Stimulated activated CD4-positive, alpha-beta T cell treated with anti-CD3 and anti-CD28 coated beads, Interleukin-12 subunit alpha, Interleukin-12 subunit beta, amount 100 ng/mL, for 48 hours (primary cell): ENCODE measurements at places on chromosomes 4 and X.

- no peak for DNase-seq
These were observed 40.1 kb downstream of the UGT2B15 start for GRCh38 chr4:68630371-68630770.

- no peak for DNase-seq
These were observed 54.6 kb downstream of the PROM1 start for GRCh38 chr4:16029262-16029661.

DNA sequence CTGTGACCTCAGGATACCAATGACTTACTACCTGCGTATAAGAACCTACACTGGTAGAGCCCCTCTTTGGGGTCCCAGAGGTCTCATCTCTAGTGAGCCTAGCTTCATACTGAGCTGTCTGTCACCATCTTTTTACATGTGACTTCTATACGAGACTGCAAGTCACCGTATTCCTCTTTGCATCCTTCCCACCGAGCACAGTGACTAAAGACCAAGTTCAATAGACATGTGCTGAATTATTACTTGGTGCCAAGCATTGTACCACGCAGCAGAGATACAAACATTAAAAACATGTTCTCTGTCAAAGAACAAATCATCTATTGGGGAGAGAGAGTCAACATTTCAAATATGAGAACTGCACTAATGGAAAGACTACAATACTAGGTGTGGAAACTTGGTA, 16.4 kb downstream of the ARAP2 start:
- DNase-seq: no peak

DNA sequence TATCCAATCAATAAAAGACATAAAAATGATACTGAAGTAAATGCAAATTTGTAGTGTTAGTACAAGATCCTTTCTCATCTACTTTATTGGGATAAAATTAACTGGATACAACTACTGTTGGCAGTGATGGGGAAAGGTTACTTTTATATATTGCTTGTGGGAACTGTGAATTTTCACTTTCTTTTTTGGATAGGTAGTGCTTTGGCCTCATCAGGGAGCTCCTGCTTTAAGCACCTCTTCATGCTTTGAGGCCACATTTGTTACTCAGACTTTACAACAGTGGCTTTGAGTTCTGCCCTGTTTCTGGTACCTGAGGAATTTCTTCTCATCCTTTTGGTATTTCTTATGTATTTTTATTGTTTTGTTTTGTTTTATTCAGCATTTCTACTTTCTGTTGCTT, 316.8 kb upstream of the ZCCHC13 start:
- DNase-seq: no peak

- DNase-seq: no peak
These were observed 36.0 kb upstream of the CCNG2 start for GRCh38 chr4:77120886-77121508.

- no peak for DNase-seq
These were observed 39.3 kb downstream of the AFM start for GRCh38 chr4:73520821-73521220.

- no peak for DNase-seq
These were observed 32.9 kb upstream of the PGM2 start for GRCh38 chr4:37793562-37793961.

DNA sequence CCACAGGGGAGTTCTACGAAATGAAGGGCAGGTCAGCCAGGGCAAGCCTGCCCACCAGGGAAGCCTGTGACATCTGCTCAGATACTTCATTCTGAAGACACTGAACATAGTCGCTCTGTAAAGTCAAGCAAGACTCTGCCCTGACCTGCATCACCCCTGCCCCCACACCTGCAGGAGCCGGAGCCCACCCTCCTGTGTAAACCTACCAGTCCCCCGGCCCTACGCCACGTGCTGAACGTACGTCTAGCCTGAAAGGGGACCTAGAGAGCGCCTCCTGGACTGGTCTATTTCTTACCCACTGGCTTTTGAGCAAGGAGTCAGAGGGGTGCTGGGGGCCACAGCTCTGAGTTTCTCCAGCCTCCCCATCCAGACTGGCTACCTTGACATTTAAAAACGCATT, 11.6 kb downstream of the CCNQ start:
- no peak for DNase-seq

DNA sequence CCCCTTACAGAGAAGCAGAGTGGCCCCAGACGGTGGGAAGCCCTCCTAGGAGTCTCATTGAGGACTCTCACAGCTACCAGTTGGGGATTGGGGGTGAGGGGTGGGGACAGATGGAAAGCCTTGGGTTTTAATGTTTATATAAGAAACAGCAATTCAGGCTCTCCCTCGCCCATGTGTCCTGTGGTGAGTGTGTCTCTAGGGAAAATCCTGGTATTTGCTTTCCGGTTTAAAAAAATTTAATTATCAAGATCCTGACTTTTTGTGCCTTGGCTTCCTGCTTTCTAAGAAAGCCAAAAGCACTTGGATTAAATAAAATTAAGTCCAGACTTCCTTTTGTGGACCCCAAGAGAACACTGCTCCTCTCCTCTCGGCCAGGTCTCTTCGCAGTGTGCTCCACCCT, 93.8 kb downstream of the SOWAHB start:
- no peak for DNase-seq

- DNase-seq: no peak
These were observed 44.8 kb downstream of the GAB1 start for GRCh38 chr4:143381189-143382118.

GRCh38 chr4:5554376-5554775, 154.0 kb downstream of the EVC2 start:
- DNase-seq: no peak

GRCh38 chrX:25226151-25226550, 210.4 kb upstream of the ARX start:
- DNase-seq: no peak

- no peak for DNase-seq
These were observed 12.3 kb upstream of the VCX2 start for GRCh38 chrX:8183346-8183745.

DNA sequence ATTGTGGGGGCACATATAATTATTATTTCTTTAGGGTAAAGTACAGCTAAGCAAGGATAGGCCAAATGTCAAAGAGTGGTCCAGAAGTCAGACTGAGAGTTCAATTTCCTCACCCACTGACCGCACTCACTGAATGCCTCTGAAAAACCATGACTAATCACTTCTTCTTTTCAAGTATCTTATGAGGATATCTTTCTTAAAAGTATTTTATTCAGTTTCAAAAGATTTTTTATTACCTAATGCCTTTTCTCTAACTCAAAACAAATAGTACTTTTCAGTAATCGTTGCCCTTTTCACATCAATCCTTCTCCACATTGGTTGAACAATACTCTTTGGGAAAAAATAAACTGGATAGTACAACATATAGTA, 61.7 kb upstream of the CAMK2D start:
- DNase-seq: no peak

DNA sequence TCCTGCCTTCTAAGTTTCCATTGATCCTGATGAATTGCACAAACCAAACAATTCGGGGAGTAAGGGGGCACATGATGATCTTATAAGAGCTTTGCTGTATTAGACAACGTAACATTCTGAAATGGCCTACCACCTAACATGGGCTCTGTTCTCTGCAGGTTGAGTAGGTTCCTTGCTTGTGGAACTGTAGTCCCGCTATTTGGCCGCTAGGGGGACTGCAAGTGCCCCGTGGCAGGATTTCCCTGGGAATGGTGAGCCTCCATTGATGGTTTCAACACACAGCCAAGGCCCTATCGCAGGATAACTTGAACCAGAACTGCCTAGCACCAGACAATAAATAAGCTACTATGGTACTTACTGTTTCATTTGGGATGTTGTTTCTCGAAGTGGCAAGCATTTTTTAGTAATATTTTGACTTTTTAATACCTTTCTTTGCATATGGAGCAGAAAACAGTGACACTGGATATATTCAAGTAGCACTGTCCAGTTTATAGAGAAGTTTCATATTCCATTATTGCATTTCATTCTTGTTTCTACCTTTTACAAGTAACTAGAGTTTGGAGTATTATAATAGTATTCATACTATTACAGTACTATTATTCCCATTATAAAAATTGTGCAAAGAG, 11.9 kb downstream of the AR start:
- no peak for DNase-seq

GRCh38 chr4:139177869-139178619, 1.0 kb upstream of the ELF2 start:
- DNase-seq: peak; percentile 87

DNA sequence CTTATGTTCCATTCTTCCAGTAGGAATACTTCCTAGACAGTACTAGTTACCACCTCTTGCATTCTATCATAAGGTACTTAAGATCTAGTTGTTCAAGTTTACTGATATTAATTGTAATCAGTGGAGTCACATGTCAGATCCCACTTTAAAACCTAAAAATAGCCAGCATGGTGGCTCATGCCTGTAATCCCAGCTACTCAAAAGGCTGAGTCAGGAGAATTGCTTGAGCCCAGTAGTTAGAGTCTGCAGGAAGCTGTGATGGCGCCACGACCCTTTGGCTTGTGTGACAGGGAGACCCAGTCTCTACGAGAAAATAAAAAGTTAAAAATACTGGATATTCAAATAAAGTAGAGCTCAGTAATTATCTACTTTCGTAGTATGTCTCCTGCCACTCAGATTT, 57.7 kb downstream of the MAD2L1 start:
- no peak for DNase-seq

DNA sequence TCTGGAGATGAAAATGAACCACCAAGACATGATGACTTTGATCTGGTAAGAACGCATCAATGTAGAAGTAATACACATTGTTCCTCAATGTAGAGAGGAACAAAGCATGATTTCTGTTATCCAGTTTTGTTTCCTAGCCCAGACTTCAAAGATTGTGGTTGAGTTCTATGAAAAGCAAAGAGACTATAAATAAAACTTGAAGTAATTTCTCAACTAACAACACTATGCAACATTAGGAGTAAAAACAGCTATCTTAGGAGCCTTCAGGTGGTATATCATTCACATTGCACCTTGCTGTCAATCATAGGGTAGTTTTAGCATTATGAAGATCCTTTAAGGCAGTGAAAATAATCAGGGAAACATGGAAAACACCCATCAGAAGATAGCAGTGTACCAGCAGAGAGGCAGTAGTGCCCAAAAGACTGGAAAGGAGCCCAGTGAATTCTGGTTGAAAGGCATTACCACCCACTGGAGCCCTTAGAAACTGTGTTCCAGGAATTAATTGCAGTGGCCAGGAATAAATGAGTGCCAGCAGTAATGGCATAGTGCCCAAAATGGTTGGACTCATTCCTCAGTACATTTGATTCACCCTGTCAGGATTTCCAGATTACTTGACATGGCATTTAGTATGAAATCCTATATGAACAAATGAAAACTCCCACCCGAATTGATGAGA, 300.7 kb upstream of the CXXC4 start:
- DNase-seq: no peak

DNA sequence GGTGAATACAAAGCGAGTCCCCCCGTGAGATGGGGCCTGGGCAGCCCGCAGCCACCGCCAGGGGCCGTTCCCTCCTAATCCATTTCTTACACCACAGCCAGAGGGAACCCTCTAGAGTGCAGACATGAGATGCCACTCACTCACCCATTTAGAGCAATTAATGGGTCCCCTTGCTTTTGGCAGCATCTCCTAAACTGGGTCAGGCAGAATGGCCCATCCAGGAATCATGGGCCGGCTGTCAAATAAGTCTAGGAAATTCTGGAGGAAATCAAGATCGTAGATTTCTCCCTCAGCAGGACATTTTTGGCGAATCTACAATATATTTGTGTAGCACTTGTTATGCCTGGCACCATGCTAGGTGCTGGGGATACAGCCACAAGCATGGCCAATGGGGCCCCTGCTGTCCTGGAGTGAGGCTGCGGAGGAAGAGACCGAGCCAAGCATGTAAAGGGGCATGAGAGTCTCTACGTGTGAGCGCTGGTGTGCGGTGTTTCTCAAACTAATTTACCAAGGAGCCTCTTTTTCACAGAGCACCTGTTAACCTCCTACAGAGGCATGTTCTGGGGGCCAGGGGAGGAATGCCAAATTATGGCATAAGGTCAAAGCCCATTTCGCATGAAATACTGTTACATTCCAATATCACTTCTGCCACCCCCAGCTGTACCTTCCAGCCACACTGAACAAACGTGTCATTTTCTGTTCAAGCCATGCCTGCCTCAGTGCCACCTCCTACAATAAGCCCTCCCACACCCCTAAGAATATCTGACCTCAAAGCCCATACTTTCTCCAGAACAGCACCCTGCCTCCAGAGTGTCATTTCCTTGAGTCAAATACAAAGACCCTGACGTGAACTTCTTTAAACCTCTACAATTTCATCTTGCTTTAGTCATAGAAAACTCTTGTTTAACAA, 28.1 kb upstream of the JAKMIP1 start:
- DNase-seq: no peak

GRCh38 chr4:26763648-26764047, 97.0 kb upstream of the STIM2 start:
- DNase-seq: no peak

DNA sequence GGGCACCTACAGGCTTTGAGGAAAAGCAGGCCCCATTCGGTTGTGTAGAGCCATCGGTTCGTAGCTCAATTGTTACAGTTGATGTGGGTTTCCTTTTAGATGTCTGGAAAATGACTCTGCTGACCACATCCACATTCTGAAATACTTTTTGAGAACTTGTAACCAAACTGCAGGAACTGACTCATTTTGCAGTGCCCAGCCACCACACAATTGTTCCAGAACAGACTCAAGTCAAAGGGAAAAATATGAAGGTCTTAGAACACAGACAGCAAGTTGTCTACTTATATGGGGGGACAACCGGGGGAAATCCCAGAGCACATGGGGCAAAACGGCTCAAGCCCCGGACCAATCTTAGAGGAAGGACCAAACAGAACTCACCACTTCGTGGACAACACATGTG, 557.6 kb upstream of the DIPK2B start:
- peak; percentile 39 for DNase-seq

GRCh38 chr4:7801001-7801400, 138.7 kb downstream of the AFAP1 start:
- no peak for DNase-seq

DNA sequence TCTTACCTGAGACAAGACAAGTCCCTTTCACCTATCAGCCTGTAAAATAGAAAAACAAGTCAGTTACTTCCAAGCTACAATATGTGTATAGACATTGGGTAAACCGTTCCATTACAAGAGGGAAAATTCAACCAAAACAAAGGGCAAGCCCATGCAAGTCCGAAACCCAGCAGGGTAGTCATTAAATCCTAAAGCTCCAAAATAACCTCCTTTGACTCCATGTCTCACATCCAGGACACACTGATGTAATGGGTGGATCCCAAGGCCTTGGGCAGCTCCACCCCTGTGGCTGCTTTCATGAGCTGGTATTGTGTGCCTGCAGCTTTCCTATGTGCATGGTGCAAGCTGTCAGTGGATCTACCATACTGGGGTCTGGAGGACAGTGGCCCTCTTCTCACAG, 14.7 kb upstream of the FAM47B start:
- DNase-seq: no peak

- DNase-seq: no peak
These were observed 30.3 kb upstream of the BRS3 start for GRCh38 chrX:136457303-136457917.
